IMR-90 (cell line): ENCODE measurements at places on chromosomes 7 and 10. TPM values are rescaled to one million over a fixed set of nuclear protein-coding genes. Genes with fewer than 3 reads are reported as not detected.

Gene IMPDH1
- 45.3 and 49.5 TPM in 2 replicates for total RNA-seq

- no peak overlapping the region for H3K27ac ChIP-seq
- H3K4me3 ChIP-seq: no peak overlapping the region
- no peak for DNase-seq
- no peaks in the 10 kb centered on the region for H3K36me3 ChIP-seq
- H3K27me3 ChIP-seq: no peaks in the 10 kb centered on the region
- no peaks in the 10 kb centered on the region for H3K4me1 ChIP-seq
Measured at GRCh38 chr7:8594115-8594514, 160.7 kb downstream of the NXPH1 start.

- H3K4me1 ChIP-seq: peaks cover 11% of the 10 kb centered on the region; the same call in 1 of the 2 replicates
- H3K27me3 ChIP-seq: no peaks in the 10 kb centered on the region; the same call in 1 of the 2 replicates
- H3K36me3 ChIP-seq: no peaks in the 10 kb centered on the region
- DNase-seq: no peak
Measured at GRCh38 chr10:7561216-7561893, 105.4 kb downstream of the ITIH5 start.

GRCh38 chr10:30185916-30186315 is 126.5 kb upstream of the JCAD start:
- DNase-seq: peak; percentile 90
- no peaks in the 10 kb centered on the region for H3K36me3 ChIP-seq
- H3K27ac ChIP-seq: peak overlapping the region; percentile 40; the same call in 1 of the 2 replicates

DNA sequence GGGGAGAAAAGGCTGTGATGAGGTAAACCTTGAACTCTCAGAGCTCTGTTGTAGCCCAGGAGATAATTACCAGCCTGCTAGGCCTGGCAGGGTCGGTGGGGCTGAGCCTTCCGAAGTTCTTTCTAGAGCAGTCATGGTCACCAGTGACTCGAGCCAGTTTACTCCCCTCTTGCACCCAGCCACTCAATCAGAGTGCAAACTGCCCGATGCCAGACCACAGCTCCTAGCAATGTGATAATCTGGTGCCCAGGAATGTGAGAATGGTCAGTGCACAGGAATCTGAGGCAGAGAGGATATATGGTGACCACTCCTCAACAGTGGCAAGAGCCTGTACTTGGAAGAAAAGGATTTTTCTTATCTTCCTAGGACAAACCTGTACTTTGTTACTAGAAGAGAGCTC is 46.4 kb upstream of the KMT2E start:
- peaks cover 29% of the 10 kb centered on the region for H3K4me1 ChIP-seq
- no peaks in the 10 kb centered on the region for H3K36me3 ChIP-seq
- H3K27ac ChIP-seq: no peak overlapping the region
- H3K4me3 ChIP-seq: no peak overlapping the region
- peak; percentile 70 for DNase-seq

DNA sequence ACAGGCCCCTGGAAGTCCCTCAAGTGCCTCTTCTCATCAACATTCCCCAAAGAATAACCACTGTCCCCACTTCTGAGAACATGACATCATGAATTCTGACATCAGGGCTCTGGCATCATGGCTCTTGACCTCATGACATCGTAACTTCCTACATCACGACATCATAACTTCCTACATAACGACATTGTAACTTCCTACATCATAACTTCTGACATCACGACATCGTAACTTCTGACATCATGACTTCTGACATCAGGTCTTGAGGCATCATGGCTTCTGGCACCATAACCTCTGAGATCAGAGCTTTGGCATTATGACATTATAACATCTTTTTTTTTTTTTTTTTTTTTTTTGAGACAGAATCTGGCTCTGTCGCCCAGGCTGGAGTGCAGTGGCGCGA is 66.7 kb upstream of the FAM20C start:
- H3K27me3 ChIP-seq: peaks cover 4% of the 10 kb centered on the region
- H3K4me3 ChIP-seq: no peak overlapping the region

DNA sequence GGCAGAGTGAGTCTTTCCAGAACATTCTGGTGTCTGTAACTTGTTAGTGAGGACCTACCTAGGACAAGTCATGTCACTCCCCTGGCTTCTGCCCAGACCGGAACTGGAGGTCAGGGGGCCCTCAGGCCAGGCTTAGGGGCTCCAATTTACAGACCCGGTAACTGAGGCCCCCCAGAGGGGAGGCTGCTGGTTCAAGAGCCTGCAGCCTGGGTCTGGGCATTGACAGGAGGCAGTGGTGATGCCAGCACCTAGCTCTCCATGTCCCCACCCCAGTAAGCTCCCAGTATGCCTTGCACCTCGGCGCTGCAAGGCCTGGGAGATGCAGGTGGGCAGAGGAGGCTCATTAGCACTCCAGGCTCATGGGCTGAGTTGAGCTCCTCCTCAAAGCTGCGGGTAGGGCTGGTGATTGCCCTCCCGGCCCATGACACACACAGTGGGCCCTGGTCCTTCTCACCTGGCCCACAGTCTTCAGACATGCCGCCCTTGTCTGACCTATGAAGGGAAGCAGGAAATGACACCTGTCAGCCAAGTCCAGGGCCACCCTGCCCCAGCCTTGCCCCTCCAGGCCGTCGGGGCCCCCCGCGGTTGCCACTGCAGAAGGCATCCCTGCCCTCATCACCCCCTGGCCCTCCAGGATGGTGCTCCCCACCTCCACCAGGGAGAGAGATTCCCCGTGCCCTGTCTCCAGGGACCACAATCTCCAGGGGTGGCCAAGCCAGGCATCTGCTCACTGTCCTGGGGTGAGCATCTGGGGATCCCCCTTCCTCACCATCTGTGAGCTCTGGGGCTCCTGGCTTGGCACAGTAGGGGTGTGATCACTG is 88.3 kb upstream of the TMEM248 start:
- no peaks in the 10 kb centered on the region for H3K27me3 ChIP-seq
- H3K4me1 ChIP-seq: no peaks in the 10 kb centered on the region
- DNase-seq: no peak
- H3K36me3 ChIP-seq: no peaks in the 10 kb centered on the region

DNA sequence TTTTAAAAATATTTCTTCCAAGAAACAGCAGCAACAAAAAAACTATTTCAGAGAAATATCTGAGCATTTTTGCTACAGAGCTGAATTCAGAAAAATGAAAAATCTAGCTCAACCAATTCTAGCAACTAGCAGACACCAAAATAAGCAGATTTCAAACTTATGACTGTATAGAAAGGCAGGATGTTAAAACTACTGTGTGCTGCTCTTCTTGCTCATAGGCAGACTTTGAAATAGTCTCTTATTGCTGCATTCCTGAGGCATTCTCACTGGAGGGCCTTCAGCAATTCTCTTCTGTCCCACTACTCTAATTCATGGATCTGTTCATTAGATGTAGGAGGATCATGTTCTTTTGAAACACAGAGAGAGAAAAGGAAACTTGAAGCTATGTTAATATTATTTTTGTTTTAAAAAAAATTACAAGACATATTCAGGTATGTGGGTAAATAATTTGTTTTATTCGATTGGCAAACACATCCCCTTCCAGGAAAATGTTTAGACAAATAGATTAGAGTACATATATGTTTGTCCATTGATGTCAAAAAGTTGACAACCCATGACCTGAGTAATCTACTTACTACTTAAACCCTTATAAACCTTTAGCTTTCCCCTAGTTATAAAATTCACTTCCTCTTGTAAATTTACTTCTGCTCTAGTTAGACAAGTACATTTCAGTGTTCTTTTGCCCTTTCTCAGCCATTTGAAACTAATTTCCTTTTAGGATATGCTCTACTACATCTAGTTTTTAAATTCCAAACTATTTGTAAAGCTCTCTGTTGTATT is 428.2 kb upstream of the POT1 start:
- H3K27ac ChIP-seq: no peak overlapping the region
- H3K27me3 ChIP-seq: no peaks in the 10 kb centered on the region
- no peaks in the 10 kb centered on the region for H3K4me1 ChIP-seq
